ENCODE measurements at places on chromosomes 6 and 20.

DNA sequence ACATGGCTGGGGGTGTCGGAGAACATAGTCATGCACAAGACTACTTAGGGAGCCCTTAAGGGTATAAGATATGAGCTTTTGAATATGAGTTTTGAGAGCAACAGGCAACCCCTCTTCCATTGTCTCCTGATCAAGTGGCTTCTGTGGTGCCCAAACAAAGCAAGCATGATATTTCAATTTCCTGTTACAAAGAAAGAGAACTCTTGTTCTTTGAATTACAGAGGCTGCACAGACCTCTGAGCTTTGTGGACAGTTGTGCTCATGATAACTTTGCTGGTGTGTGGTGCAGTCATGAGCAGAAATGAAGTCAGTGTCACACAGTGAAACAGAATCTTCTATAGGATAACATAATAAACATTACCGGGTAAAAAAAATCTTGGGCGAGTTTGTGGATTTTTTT, 66.8 kb upstream of the THEMIS start:
- no peak for DNase-seq

DNA sequence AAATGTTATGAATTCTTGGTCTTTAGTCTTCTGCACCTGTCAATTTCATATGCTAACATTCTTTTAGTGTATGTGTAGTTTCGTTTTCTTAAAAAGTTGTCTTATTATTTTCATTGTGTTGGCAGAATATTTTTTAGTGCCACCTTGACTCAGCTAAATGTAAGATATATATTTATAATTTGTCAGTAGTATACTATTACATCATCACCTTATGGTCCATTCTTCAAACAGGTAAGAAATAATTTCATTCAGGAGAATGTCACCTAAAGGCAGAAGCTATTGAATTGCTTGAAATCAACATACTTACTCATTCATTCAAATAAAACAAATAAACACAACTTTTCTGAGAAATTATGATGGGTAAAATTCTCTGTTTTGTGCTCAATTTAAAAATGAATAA, 3.5 kb upstream of the STXBP5 start:
- no peak for DNase-seq

- no peak for DNase-seq
These were observed 129.6 kb downstream of the TAF4 start for GRCh38 chr20:61935926-61936700.

DNA sequence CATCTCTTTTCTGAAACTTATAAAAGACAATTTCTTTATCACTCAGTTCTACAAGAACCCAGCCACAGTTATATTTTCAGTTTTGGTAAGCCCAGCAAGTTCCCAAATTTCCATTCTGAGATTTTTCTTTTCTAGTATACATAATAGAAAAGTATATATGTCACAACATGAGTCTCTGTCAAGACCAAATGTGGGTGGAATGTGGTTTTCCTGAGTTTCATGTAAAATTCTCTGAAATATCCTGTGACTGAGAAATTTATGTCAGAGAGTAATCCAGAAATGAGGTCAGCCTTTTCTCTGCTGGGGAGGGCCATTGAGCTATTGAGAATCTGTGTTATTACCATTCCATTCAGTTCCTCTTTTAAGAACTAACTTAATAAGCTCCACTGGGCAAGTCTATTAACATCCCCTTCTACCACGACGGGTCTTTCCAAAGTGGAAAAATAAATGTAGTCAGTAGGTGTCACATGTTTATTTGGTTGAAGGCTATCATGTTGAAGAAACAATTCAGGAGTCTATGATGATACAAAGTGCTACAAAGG, 100.7 kb upstream of the HMGN3 start:
- no peak for DNase-seq

- no peak for DNase-seq
These were observed 64.5 kb downstream of the EYA2 start for GRCh38 chr20:46959081-46959692.

DNA sequence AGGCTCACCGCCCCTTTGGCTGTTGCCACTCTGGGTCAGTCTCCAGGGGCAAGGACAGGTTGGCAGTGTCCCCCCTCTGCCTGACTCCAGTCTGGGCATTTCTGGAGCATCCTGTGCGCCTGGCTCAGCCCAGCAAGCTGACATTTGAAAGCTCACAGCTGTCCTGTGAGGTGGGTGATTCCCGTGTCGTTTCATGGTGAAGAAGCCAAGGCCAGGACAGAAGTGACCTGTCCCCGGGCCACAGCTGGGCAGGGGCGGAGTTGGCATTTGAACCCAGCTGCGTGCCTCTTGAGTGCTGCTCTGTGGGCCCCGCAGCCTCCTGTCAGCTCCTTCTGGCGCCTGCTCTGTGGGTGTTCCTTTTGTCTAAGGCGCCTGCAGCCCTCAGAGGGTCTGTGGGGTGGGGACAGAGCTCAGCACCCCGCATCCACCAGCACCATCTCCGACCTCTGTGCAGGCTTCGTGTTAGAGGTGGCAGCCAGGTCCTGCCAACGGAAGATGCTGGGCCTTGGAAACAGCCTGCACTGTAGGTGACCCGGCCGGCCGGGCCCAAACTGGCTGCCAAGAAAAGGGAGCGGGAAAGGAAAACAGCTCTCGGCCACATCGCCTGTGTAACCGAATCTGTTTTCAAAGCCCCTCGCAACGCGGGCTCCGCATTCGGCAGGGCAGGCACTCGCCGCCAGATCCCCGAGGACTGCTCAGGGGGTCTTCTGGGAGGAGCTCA, 5.8 kb upstream of the GATA5 start:
- DNase-seq, result no peak

DNA sequence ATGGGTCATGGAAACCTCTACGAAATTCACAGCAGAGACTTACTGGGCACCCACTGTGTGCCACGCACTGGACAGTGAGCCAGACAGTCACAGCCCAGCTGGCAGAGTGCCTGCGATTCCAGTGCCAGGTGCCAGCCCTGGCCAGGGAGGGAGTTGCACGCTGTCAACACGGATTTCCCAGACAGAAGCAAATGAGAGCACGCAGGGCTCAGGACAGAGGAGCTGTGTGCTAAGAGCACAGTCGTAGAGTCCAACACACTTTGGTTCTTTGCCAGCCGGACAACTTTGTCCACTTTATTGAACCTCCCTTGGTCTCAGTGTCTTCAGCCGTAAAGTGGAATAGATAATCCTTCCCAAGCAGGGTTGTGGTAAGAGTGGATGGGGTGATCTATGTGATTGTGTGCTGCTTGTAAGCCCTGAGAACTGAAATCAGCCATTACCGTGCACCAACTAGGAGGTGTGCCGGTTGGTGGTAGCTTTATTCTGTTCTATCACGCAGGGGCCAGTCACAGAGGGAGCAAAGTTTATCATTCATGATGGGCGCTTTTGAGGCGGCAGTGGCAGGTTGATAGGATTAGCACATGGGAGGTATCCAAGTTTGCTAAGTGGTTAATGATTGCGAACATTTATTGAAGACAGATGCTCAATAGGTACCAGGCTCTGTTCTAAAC, 40.6 kb downstream of the SIRPA start:
- no peak for DNase-seq

GRCh38 chr6:52317841-52318581, 33.5 kb upstream of the MCM3 start:
- no peak for DNase-seq

DNA sequence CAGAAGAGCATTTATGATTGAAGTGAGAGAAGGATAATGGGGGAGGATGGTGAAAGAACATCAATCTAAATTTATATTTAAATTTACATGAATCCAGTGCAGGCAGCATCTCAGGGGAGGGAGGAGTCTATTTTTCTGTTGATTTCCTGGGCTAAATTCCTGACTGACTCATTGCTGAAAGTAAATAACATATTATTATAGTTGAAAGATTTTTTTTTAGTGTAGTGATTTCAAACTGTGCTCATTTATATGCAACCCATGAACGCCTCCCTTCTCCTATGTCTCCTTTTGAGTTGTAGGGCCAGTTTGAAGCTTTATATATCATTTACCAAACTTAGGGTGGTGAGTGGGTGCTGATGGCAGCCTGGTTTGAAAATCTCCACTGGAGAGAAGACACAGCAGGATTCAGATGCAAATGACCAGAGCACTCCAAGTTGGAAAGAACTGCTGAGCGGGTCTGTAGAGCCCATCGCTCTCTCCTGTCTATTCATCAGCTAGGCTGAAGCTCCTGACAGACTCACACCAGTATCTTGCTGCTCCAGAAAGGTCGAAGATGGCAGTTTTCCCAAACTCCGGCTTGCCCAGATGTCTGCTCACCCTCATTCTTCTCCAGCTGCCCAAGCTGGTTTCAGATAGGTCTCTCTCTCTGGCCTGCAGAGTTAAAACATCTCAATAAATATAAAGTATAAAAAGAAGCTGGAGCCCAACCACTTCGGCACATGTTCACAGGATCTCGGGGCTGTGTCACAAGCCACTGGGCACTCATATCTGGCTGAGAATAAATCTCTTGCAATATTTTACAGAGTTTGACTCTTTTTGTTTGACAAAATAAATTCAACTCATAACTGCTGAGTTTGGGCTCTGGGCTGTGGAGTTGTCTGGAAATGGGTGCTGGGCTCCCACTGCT, 18.3 kb downstream of the BTN2A1 start:
- no peak for DNase-seq

DNA sequence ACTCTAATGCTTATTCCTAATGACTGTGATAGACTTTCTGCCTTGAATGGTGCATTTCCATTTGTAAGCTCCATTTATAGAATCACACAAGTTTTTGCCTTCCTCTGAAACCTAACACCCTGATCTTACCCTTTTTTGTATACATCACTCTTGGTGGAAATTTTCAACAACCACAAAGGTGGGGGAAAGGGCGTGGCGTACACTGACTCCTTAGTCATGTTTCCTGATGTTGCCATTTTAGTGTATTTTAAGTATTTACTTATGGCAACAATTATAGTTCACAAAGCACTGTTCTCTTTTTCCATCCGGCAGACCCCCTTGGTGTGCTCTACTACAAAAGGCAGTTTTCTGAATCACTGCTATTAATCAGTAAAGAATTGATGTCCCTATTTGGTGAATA, 92.0 kb downstream of the ATXN1 start:
- no peak for DNase-seq

- no peak for DNase-seq
These were observed 7.2 kb upstream of the NELFCD start for GRCh38 chr20:58973866-58974265.

DNA sequence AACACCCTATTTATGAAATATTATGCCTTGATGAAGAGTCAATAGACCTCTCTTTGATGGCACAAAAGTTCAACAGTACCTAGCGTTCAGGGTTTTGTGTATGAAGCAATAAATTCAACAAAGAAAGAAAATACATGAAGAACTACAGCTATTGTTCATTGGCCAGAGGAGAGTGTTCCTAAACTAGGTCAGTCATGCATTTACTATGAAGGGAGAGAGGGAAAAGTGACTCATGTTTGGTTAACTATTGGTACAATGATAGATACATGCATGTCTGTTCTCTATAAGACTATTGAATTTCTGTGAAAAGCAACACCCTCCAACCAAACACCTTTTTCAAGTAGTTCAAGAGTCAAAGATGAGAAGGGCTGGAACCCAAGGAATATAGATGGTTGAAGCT, 50.7 kb downstream of the CLIC5 start:
- no peak for DNase-seq

DNA sequence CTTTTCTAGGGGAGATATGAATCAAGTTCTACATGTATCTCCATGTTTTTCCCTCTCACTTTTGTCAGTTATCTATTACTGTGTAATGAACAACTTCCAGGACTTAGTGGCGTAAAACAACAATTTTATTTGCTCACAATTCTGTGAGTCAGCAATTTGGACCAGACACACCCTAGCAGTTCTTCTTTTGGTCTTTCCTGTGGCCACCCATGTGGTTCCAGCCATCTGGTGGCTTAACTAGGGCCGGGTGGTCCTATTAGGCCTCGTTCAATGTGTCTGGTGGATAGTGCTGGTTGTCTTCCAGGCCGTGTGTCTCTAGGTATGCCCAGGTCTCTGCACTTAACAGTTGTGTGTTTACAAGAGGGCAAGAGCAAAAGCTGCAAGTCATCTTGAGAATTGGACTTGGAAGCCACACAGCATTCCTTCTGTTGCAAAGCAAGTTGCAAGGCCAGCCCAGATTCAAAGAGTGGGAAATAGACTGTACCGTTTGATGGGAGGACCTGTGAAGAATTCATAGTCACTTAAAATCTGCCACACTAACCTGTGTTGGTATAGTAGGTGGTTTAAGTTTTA, 20.8 kb upstream of the SLC35D3 start:
- no peak for DNase-seq

DNA sequence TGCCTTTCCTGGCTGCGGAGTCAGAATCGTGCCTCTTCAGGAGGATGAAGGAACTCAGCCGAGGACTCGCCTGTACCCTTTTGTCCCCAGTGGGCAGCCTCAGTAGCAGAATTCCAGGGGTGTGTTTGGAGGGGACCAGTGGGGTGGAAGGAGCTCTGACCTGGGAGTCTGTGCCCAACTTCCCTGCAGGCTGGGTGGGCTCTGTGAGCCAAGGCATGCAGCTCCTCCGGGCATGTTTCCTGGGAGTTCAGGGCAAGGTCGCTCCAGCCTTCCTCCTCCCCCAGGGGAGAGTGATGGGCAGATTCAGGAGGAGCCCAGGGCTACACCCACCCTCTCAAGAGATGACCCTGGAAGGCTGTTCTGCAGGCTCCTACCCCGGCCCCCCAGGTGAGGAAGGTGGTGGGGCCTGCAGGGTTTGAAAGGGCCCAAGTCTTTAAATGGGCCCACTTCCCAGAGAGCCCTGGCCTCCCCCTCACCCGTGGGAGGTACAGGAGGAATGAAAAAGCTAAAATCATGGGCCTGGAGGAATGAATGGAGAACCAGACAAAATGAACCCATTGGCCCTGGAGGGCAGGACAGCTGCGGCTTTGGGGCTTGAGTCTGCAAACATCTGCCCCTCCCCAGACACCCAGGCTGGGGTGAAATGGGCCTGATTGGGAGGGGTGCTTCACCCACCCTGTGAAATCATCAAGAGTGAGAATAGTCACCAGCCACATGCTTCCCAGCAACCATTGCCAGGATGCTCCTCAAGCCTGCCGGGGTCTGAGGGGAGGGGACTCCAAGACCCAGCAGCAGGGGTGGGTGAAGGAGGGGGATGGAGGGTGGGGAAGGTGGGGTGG, 77.6 kb upstream of the PMEPA1 start:
- no peak for DNase-seq

DNA sequence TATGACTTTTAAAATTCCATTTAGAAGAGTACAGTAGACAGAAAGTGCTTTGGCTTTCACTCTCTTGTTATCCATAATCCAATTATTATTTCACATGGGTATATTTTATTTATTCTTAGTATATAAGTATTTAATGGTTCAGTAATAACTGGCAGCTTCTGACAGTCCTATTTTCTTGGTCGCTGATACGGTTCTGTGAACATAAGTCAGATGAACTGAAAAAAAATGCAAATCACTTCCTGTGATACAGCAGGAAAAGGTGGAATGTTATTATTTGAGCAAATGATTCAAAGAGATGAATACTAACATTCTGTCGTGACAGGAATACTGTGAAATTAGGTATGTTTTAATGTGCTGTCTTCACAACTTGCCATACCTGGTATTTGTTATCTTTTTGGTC, 132.3 kb downstream of the ARHGAP18 start:
- no peak for DNase-seq
